Mesothelial cell of epicardium (in vitro differentiated cells): ENCODE measurements at places on chromosomes 4 and X. TPM values are rescaled to one million over a fixed set of nuclear protein-coding genes. Genes with fewer than 3 reads are reported as not detected.

The RNF150 gene
- 38.5 to 40.7 TPM (median 40.1 TPM) in 3 replicates for total RNA-seq

The SMAD1 gene
- total RNA-seq: 35.6 to 40.5 TPM (median 38.4 TPM) in 3 replicates

The SCML2 gene
- 8.2 to 8.9 TPM (median 8.2 TPM) in 3 replicates for total RNA-seq

The HSFX3 gene
- not detected in 3 replicates for total RNA-seq

The SLITRK4 gene
- 1.5 to 2.1 TPM (median 1.6 TPM) in 3 replicates for total RNA-seq

The RP2 gene
- total RNA-seq: 8.1 to 8.9 TPM (median 8.7 TPM) in 3 replicates

The MID2 gene
- total RNA-seq: 8.8 to 10.1 TPM (median 9.4 TPM) in 3 replicates

The MAP7D2 gene
- total RNA-seq: 0.93 to 1.4 TPM (median 1.3 TPM) in 3 replicates

The SHISA3 gene
- total RNA-seq: 3.2 to 3.6 TPM (median 3.3 TPM) in 3 replicates

The FGF5 gene
- total RNA-seq: 0.07 to 0.09 TPM (median 0.07 TPM) in 3 replicates

The S100G gene
- not detected in 3 replicates for total RNA-seq

The ANKRD50 gene
- 72.0 to 76.5 TPM (median 73.1 TPM) in 3 replicates for total RNA-seq

The HELT gene
- total RNA-seq: not detected in 3 replicates

The CFP gene
- 0.97 to 1.2 TPM (median 0.99 TPM) in 3 replicates for total RNA-seq

The SSX4 gene
- total RNA-seq: not detected in 3 replicates

The CLDN2 gene
- not detected in 3 replicates for total RNA-seq

The RTL3 gene
- total RNA-seq: not detected in 3 replicates

The ADH1C gene
- 0.34 to 0.69 TPM (median 0.54 TPM) in 3 replicates for total RNA-seq

The BST1 gene
- 0.42 to 1.0 TPM (median 0.58 TPM) in 3 replicates for total RNA-seq

The CSAG1 gene
- total RNA-seq: not detected in 3 replicates

The SPANXB1 gene
- total RNA-seq: 4.2 to 5.3 TPM (median 4.6 TPM) in 3 replicates

The LDB2 gene
- total RNA-seq: 4.6 to 7.6 TPM (median 7.3 TPM) in 3 replicates

The ARHGAP36 gene
- total RNA-seq: not detected in 3 replicates

The APBB2 gene
- 56.6 to 63.5 TPM (median 63.2 TPM) in 3 replicates for total RNA-seq

The KCNE5 gene
- 2.3 to 2.6 TPM (median 2.5 TPM) in 3 replicates for total RNA-seq

The DKK2 gene
- total RNA-seq: 23.5 to 26.3 TPM (median 25.3 TPM) in 3 replicates

The ABCG2 gene
- 0.82 to 0.92 TPM (median 0.86 TPM) in 3 replicates for total RNA-seq

The TMPRSS11D gene
- total RNA-seq: not detected in 3 replicates

The UGT2B17 gene
- not detected in 3 replicates for total RNA-seq

The NOX1 gene
- not detected in 3 replicates for total RNA-seq

The DCLK2 gene
- total RNA-seq: 49.2 to 52.5 TPM (median 49.5 TPM) in 3 replicates

The RELL1 gene
- 11.3 to 11.7 TPM (median 11.4 TPM) in 3 replicates for total RNA-seq

The CT55 gene
- total RNA-seq: 0.24 to 0.34 TPM (median 0.25 TPM) in 3 replicates

The REELD1 gene
- total RNA-seq: 0.13 to 0.45 TPM (median 0.16 TPM) in 3 replicates

The MGAT4D gene
- total RNA-seq: not detected in 3 replicates

The STBD1 gene
- total RNA-seq: 1.7 to 2.2 TPM (median 2.0 TPM) in 3 replicates

The IGFBP7 gene
- 98.5 to 114 TPM (median 107 TPM) in 3 replicates for total RNA-seq

The CSN1S1 gene
- total RNA-seq: not detected in 3 replicates

The LETM1 gene
- total RNA-seq: 48.6 to 50.9 TPM (median 48.7 TPM) in 3 replicates

The BANK1 gene
- total RNA-seq: 0.63 to 0.87 TPM (median 0.82 TPM) in 3 replicates

The TIGD4 gene
- 0.43 to 0.65 TPM (median 0.58 TPM) in 3 replicates for total RNA-seq

The SPANXA2 gene
- total RNA-seq: not detected in 3 replicates

The RAB39B gene
- 1.6 to 1.9 TPM (median 1.7 TPM) in 3 replicates for total RNA-seq

The SOX3 gene
- not detected in 3 replicates for total RNA-seq

The TLR1 gene
- total RNA-seq: 0.77 to 1.2 TPM (median 0.82 TPM) in 3 replicates

The ITGB1BP2 gene
- 3.7 to 4.4 TPM (median 3.7 TPM) in 3 replicates for total RNA-seq

The TACR3 gene
- total RNA-seq: 0.07 TPM in 1 of 3 replicates, not detected in the others

The KLHL34 gene
- total RNA-seq: not detected in 3 replicates

The CCKAR gene
- total RNA-seq: not detected in 3 replicates

The GAGE13 gene
- not detected in 3 replicates for total RNA-seq
